Panc1 (cell line): ENCODE measurements at places on chromosomes 3 and 15.

- no peak for DNase-seq
Measured at GRCh38 chr3:191236646-191237045, 37.6 kb downstream of the OSTN start.

DNA sequence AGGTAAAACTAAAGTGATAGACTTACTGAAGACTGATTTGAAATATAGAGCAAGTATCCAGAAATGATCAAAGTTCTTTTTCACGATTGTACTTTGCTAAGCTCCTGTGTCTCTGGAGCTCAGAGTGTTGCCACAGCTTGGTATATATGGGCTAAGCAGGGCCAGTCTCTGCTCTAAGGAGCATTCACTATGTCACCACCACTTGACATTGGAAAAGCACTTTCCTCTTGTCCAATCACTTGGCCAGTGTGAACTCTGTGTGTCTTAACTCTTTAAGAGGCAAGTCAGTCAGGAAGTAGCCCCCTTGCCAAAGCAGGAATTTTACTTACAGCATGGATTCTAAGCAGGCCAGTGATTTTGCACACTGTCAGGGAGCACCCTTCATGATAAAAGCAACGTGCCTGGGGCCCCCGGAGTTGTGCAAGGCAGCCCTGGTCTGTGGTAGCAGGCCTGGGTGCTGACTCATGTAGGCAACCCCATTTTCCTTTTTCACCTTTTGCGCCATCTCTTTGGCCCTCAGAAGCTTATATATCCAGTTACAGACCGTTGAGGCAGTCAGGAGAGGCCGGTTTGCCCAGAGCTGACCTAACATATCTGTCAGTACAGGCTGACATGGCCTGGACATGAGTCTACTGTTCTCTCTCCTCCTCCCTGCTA, 73.0 kb downstream of the HCN4 start:
- no peak for DNase-seq

- no peak for DNase-seq
Measured at GRCh38 chr3:52290596-52291507, 3.2 kb downstream of the GLYCTK start.

GRCh38 chr3:69236812-69237707, 114.7 kb upstream of the LMOD3 start:
- DNase-seq, result no peak
